Endothelial cell of umbilical vein (primary cell): ENCODE measurements at places on chromosomes 6 and 20.

DNA sequence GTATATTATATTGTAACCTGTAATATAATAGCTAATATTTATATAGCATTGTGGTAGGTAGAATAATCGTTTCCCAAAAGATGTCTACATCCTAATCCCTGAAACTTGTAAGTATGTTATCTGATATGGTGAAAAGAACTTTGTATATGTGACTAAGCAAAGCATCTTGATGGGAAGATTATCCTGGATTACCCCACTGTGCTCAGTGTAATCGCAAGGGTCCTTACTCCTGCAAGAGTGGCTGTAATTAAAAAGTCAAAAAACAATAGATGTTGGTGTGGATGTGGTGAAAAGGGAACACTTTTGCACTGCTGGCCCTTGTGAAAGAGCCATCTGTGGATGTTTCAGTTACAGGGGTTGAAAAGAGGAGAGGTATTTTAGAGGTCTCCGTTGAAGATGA, 95.2 kb downstream of the EDN1 start:
- no peak overlapping the region for H3K27ac ChIP-seq
- H3K36me3 ChIP-seq: no peaks in the 10 kb centered on the region
- H3K4me1 ChIP-seq: no peaks in the 10 kb centered on the region
- H3K4me3 ChIP-seq: no peak overlapping the region

- H3K27ac ChIP-seq: no peak overlapping the region
- H3K4me1 ChIP-seq: no peaks in the 10 kb centered on the region
- no peaks in the 10 kb centered on the region for H3K27me3 ChIP-seq
- no peaks in the 10 kb centered on the region for H3K36me3 ChIP-seq
- no peak for DNase-seq
- no peak overlapping the region for H3K4me3 ChIP-seq
Measured at GRCh38 chr6:46642928-46643751, 9.5 kb downstream of the CYP39A1 start.

DNA sequence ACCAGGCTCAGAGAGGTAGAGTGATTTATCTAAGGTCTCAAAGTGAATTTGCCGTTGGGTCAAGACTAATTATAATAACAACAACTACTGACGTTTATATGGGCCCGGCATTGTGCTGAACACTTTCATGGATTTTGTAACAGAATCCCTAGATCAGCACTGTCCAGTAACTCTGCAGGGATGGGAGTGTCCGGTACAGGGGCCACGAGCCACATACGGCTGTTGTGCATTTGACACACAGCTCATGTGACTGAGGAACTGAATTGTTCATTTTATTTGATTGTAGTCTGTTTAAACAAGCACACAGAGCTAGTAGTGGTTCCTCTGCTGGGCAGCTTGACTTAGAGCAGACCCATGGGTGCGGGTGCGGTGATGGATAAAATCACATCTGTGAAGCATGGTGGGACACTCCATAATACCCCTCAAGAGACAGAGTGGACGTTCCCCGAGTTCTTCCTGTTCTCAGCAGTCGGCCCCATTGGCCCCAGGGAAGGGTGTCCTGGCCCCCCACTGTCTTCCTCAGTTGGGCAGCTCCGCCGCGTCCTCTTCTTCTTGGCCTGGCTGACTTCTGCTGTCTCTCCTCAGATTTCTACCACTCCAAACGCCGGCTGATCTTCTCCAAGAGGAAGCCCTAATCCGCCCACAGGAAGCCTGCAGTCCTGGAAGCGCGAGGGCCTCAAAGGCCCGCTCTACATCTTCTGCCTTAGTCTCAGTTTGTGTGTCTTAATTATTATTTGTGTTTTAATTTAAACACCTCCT, 6.8 kb downstream of the CDKN1A start:
- DNase-seq: no peak
- no peaks in the 10 kb centered on the region for H3K27me3 ChIP-seq
- peaks cover 28% of the 10 kb centered on the region for H3K36me3 ChIP-seq

GRCh38 chr6:36780442-36781177, 58.6 kb downstream of the CPNE5 start:
- no peaks in the 10 kb centered on the region for H3K36me3 ChIP-seq
- no peak overlapping the region for H3K27ac ChIP-seq
- no peaks in the 10 kb centered on the region for H3K27me3 ChIP-seq

GRCh38 chr6:137297887-137298286, 78.7 kb upstream of the IFNGR1 start:
- no peaks in the 10 kb centered on the region for H3K36me3 ChIP-seq
- H3K27ac ChIP-seq: peak overlapping the region; percentile 58
- peak; percentile 82 for DNase-seq
- H3K4me1 ChIP-seq: peaks cover 11% of the 10 kb centered on the region
- no peak overlapping the region for H3K4me3 ChIP-seq

DNA sequence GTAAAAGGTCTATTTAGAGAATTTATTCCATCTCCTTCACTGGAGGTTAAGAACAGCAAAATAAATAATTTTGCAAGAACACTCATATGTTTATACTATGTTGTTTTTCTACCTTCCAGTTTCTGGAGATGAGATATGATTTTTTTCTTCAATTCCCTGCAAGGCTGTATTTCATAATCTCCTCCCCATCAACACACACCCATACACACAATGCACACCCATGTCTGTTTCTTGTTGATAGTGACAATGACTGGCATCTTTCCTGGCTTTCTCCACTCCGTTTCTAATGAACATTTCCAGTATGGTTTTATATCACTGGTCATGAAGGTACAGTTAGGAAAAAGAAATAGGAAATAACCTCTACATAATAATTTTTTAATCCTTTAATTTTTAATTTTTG, 202.1 kb downstream of the ARHGAP18 start:
- H3K27ac ChIP-seq: no peak overlapping the region
- H3K27me3 ChIP-seq: no peaks in the 10 kb centered on the region
- no peaks in the 10 kb centered on the region for H3K36me3 ChIP-seq
- DNase-seq: no peak
- peaks cover 2% of the 10 kb centered on the region for H3K4me1 ChIP-seq

DNA sequence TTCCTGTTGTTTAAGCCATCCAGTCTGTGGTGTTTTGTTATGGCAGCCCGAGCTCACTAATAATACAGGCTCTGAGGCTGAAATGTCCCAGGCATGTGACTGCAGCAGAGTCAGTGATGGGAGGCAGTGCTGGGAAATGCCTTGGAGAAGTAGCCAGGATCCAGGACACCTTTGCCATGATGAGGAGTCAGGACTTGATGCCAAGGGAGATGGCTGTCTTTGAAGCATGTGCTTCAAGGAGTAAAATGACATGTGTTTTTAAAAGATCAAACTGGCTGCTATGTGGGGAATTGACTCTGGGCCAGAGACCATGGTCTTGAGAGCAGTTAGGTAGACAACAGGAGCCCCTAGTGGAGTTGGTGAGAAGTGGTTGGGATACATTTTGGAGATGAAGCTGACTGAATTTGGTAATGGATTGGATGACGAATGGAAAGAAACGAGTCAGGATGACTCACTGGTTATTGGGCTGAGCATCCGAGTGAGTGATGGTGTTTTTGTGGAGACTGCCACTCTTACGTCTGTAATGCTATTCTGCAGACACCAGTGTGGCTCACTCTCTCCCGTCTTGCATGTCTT, 322.2 kb downstream of the PLCB1 start:
- DNase-seq: peak; percentile 80
- H3K27me3 ChIP-seq: no peaks in the 10 kb centered on the region
- no peak overlapping the region for H3K27ac ChIP-seq
- no peak overlapping the region for H3K4me3 ChIP-seq
- no peaks in the 10 kb centered on the region for H3K4me1 ChIP-seq

- H3K4me1 ChIP-seq: peaks cover 22% of the 10 kb centered on the region
- H3K27me3 ChIP-seq: no peaks in the 10 kb centered on the region
Measured at GRCh38 chr20:5608442-5609161, 141.6 kb upstream of the SHLD1 start.
